ENCODE measurements at places on chromosomes 12 and 14.
A peak's percentile ranks its signal among the peaks of the same experiment; 100 is the strongest.

- peak; percentile 36 for DNase-seq
Observed at GRCh38 chr12:48189331-48190125, 6.1 kb downstream of the CCDC184 start.

DNA sequence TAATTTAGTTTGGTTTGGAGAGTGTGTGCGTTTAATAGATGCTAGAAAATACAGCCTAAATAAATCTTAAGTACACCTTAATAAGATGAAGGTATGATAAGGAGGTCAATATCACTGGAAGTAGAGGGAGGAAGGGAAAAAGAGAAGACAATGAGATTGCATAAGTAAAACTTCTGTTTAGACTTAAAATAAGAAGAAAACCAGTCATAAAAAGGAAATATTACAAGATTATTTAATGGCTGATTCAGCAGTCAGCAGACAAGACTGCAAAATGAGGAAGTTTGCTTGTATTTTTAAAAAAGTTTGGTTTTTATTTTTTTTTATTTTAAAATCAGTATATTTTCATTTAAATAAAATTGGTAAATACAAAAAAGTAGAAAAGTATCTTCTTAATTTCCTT, 3.2 kb downstream of the SLC38A6 start:
- no peak for DNase-seq

DNA sequence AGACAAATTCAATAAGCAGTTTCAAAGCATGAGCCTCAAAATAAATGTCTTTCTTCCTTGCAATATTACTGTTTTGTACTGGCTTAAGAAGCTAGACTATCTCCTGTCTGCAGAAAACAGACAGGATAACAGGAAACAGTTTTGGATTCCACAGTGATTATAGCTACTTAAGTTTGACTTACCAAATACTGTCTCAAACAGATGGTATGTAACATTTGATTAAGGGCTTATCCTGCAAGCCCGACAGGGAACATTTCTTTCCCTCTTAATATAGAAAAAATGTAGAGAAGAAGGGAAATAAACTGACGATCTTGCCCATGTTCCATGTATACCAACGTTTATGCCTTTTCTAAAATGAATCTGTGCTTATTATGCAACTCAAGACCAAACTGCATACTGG, 179.9 kb upstream of the EEA1 start:
- DNase-seq = no peak

DNA sequence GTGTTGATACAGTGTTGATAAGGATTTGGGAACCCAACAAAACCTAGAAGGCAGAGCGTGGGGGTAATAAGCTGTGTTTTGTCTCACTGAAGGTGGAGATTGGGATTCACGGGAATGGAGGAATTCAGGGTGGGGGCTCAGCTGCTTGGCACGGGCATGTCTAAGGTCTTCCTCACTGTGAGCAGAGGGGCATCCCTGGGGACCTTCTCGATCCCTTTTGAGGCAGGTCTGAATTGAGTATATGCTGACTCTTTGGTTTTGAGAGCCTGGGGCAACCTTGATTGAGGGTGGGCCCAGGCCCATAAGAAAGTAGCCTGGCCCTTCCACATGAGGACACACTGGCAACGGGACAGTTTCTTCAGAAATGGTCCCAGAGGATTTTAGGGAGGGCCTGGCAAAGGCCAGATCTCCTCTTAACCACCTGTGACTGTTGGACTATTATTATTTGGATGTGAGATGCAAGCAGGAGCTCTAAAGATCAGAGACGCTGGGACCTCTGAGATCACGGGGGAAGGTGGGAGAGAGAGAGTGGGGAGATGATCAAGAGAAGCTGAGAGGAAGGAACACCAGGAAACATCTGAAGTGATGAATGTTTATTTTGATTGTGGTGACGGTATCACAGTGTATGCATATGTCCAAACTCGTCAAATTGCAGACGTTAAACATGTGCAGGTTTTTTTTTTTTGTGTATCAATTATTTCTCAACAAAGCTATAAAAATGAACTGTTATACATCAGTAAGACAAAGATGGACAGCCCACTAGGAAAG, 48.4 kb downstream of the SMIM41 start:
- DNase-seq = no peak

DNA sequence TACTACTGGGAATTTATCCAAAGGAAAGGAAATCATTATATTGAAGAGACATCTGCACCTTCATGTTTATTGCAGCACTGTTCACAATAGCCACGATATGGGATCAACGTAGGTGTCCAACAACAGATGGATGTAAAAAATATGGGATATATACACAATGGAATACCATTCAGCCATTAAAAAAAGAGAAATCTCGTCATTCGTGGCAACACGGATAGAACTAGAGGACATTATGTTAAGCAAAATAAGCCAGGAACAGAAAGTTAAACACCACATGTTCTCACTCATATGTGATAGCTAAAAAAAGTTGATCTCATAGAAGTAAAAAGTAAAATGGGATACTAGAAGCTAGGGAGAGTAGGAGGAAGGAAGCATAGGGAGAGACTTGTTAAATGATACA, 82.9 kb upstream of the CLMN start:
- no peak for DNase-seq

- no peak for DNase-seq
Observed at GRCh38 chr12:57242691-57243454, 8.1 kb downstream of the STAC3 start.

- no peak for DNase-seq
Observed at GRCh38 chr14:65187421-65188049, 85.2 kb upstream of the MAX start.

- DNase-seq = no peak
Observed at GRCh38 chr12:108609537-108610335, 11.9 kb upstream of the TMEM119 start.

GRCh38 chr14:58977366-58977765, 211.1 kb upstream of the DAAM1 start:
- DNase-seq = no peak

Measured in HS-27A (cell line).